Upper lobe of right lung (tissue), 1 donor: ENCODE measurements at places on chromosomes 12 and 14. TPM values are rescaled to one million over a fixed set of nuclear protein-coding genes. Genes with fewer than 3 reads are reported as not detected.

MSI1 gene
- total RNA-seq, result 0.46 TPM

CCDC88C gene
- 34.1 TPM for total RNA-seq

LHX5 gene
- not detected for total RNA-seq

MYG1 gene
- total RNA-seq, result 41.9 TPM

DBX2 gene
- not detected for total RNA-seq

RPGRIP1 gene
- total RNA-seq, result 1.7 TPM

ATN1 gene
- 149 TPM for total RNA-seq

OTOGL gene
- 0.09 TPM for total RNA-seq

OR8S1 gene
- not detected for total RNA-seq

NEMF gene
- total RNA-seq, result 57.4 TPM

PRPF40B gene
- total RNA-seq, result 19.9 TPM

ANKS1B gene
- total RNA-seq, result 5.3 TPM

RNASE11 gene
- total RNA-seq, result not detected

ZDHHC22 gene
- not detected for total RNA-seq

KCNH3 gene
- 0.90 TPM for total RNA-seq

KLRG1 gene
- total RNA-seq, result 3.3 TPM

KLRD1 gene
- 13.3 TPM for total RNA-seq

SLC6A12 gene
- 11.1 TPM for total RNA-seq

REP15 gene
- total RNA-seq, result 4.5 TPM

GDF3 gene
- 0.32 TPM for total RNA-seq

RNU6-8 gene
- not detected for total RNA-seq

CRIP2 gene
- 191 TPM for total RNA-seq

KRT76 gene
- total RNA-seq, result not detected

WDHD1 gene
- total RNA-seq, result 3.5 TPM

PMCH gene
- total RNA-seq, result not detected

CCDC196 gene
- total RNA-seq, result not detected

KLRK1 gene
- total RNA-seq, result 8.1 TPM
